ENCODE measurements at places on chromosomes 5 and 9. TPM values are rescaled to one million over a fixed set of nuclear protein-coding genes. Genes with fewer than 3 reads are reported as not detected.

DNA sequence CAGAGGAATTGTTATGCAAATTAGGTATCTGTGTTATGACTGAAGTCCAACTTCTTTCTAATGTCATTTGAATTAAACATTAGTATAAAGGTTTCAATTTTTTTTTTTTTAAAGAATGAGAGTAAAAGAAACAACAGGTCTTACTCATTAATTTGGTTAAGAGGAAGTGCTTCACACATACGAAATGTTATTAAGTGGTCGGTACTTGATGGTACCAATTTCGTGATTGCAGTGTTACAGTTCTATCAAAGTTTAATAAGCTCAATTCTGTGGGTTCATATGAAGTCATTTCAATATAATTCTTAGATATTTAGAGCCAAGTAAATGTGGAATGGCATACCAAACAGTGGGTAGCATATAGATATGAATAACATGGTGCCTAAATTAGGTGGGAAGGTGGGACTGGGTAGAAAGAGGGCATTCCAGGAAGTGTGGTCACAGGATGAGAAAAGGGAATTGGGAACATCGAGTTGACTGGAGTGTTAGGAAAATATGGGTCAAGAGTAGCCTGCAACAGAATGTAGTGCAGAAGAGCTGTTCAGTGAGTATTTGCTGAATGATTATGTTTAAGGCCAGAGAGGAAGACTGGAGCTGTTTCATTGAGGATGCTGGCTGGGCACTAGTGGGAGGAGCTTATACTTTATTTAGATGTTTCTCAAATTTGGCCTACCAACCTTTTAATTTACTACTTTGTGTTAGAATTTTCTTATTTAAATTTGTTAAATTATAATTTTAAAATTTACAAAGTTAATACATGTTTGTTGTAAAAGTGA is 34.1 kb upstream of the DHFR start:
- no peaks in the 10 kb centered on the region for H3K4me1 ChIP-seq
- H3K27ac ChIP-seq, result no peak overlapping the region
- no peak for DNase-seq
- H3K27me3 ChIP-seq, result no peaks in the 10 kb centered on the region
- H3K36me3 ChIP-seq, result peaks cover 5% of the 10 kb centered on the region

- no peaks in the 10 kb centered on the region for H3K4me1 ChIP-seq
- DNase-seq, result no peak
- no peak overlapping the region for H3K27ac ChIP-seq
- H3K36me3 ChIP-seq, result no peaks in the 10 kb centered on the region
- H3K27me3 ChIP-seq, result peaks cover 10% of the 10 kb centered on the region
Observed at GRCh38 chr5:81181576-81182316, 51.4 kb upstream of the CKMT2 start.

DNA sequence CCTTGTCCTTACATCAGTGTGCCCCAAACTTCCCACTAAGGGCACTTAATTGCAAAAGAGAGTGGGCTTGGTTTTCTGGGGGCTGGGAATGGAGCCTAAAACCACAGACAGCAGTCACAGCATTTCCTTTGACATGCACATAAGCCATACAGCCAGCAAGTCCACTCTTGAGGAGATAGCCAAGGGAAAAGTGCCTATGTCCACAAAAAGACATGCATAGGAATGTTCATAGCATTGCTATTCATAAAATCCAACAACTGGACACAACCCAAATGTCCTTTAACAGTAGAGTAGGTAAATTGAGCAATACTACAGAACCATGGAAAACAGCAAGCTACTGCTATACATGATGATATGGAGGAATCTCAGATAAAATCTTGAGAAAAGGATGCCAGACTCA is 11.7 kb upstream of the FAT2 start:
- H3K4me1 ChIP-seq, result peaks cover 31% of the 10 kb centered on the region
- H3K4me3 ChIP-seq, result no peak overlapping the region
- no peaks in the 10 kb centered on the region for H3K36me3 ChIP-seq
- peaks cover 27% of the 10 kb centered on the region for H3K27me3 ChIP-seq
- DNase-seq, result no peak

C5orf63 gene
- 0.08 TPM for total RNA-seq

GRCh38 chr9:93951655-93952118 is 3.5 kb downstream of the BARX1 start:
- no peak overlapping the region for H3K27ac ChIP-seq
- H3K36me3 ChIP-seq, result peaks cover 6% of the 10 kb centered on the region
- H3K27me3 ChIP-seq, result peaks cover 76% of the 10 kb centered on the region
- H3K4me3 ChIP-seq, result peak overlapping the region; percentile 73
- no peak for DNase-seq

- DNase-seq, result peak; percentile 69
- no peaks in the 10 kb centered on the region for H3K36me3 ChIP-seq
- peak overlapping the region; percentile 63 for H3K27ac ChIP-seq
- peaks cover 28% of the 10 kb centered on the region for H3K4me1 ChIP-seq
- peaks cover 7% of the 10 kb centered on the region for H3K27me3 ChIP-seq
- peak overlapping the region; percentile 86 for H3K4me3 ChIP-seq
Observed at GRCh38 chr9:122091682-122092592, 1.2 kb downstream of the TTLL11 start.

FPGS gene
- total RNA-seq, result 65.1 TPM
